ENCODE measurements at places on chromosomes 6 and 20.

DNA sequence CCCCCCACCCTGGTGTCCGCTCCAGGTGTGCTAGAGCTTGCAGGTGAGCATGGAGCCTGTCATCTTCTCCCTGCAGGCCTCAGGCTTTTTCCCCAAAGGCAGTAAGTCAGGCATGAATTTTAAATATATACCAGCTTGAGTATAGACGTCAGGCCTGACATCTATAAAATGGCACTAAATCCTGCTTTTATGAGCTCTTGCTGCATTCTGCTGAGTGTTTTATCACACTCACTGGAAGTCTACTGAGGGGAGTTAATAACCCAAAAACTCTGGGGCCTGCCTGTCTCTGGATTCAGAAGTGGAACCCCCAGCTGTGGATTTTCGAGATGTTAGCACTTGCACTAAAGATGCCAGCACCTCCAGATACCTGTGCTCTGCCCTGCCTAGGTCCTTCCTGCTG is 133.4 kb upstream of the TOP1 start:
- no peak for DNase-seq

DNA sequence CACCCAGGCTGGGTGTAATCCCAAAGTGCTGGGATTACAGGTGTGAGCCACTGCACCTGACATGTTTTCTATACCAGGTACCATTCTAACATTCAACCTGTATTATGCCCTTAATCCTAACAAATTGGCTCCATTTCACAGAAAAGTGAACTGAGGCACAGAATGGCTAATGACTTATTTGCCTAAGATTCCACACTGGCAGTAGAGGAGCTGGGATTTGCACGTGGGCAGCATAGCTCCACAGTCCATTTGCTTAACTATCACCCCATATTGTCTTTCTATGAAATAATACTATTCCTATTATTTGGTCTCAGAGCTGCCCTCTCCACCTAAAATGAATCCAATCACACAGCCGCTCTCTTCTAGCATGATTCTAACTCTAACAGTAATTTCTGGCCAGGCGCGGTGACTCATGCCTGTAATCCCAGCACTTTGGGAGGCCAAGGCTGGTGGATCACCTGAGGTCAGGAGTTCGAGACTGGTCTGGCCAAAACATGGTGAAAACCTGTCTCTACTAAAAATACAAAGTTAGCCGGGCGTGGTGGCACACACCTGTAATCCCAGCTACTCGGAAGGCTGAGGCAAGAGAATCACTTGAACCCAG is 23.3 kb upstream of the MYMX start:
- DNase-seq: no peak

- peak; percentile 15 for DNase-seq
Observed at GRCh38 chr6:111210194-111210728, 123.0 kb downstream of the SLC16A10 start.

- no peak for DNase-seq
Observed at GRCh38 chr20:2164966-2165365, 63.3 kb downstream of the STK35 start.

GRCh38 chr20:59790346-59790745 is 143.1 kb downstream of the SYCP2 start:
- no peak for DNase-seq

DNA sequence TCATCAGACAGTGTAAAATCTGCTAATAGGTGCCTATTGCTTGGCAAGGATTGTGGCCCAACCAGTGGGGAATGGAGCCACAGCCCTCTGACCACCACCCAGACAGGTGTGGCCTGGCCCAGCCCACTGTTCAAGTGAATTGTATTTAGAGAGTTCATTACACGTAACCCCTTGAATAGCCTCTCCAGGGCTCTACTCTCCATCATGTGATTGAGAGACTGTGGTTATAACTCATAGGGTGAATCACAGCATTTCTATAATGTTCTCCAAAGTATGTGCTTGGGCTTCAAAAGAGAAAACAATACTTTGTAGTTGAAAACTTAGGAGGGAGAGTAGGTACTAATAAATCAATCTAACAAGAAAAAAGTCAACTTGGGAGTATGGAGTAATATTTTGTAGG is 38.4 kb downstream of the ALDH8A1 start:
- peak; percentile 67 for DNase-seq

GRCh38 chr6:32940656-32941213 is at the start of gene HLA-DMB:
Gene HLA-DMB, minus strand, starts transcription at chr6:32941028. Its CDS starts 221 bp downstream, at chr6:32940807.
- DNase-seq: no peak

DNA sequence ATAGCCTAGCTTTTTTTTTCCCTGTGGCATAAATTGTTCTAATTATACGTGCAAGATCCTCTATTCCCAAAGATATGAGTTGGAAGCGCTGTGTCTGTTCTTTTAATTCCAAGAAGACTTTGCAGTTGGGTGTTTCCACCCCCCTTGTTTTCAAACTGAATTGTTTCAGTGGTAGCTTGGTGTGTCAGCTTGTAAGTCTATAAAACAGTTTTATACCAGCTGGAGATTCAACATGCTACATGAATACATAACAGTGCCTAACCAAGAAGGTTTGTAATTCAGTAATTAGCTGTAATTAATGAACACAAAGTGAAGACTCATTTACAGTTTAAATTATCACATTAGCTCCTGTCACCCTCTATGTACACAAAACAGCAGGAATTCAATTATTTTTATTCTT is 154.0 kb downstream of the ZNF217 start:
- DNase-seq: no peak

- DNase-seq: no peak
Observed at GRCh38 chr6:113903666-113904330, 46.7 kb downstream of the MARCKS start.

DNA sequence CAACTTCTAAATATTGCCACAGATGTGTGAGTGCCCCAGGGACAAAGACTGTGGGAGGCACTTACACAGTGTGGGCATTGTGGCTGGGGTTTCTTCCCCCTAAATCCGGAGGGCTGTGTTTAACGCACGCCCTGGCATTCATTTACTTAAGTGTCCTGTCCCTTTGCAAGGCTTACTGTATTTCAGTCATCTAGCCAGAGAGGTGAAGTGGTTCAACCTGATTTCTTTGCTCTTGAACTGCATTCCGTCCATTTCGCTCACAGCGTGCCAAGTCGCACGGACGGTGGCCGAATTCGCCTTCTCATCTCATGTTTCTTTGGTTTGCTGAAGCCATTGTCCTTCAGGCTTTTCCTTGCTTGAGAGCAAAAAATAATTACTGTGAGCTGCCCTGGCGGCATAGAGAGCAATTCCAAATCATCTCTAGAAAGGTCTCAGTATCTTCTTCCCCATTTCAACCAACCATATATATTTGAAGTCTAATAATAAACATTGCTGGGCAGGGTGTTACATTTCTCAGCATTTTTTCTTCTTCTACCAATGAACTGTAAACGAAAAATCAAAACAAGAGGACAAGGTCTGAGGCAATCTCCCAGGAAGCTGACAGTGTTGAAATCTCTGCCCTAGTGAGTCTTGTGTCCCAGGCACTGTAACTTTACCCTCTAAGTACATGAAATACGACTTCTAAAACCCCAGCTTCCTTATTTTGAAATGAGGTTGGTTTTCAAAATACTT is 16.9 kb downstream of the SYTL3 start:
- peak; percentile 77 for DNase-seq

GRCh38 chr6:13470238-13471140 is 16.9 kb downstream of the GFOD1 start:
- DNase-seq: no peak

- DNase-seq: no peak
Observed at GRCh38 chr6:103516336-103516735, 1343.4 kb downstream of the HACE1 start.

DNA sequence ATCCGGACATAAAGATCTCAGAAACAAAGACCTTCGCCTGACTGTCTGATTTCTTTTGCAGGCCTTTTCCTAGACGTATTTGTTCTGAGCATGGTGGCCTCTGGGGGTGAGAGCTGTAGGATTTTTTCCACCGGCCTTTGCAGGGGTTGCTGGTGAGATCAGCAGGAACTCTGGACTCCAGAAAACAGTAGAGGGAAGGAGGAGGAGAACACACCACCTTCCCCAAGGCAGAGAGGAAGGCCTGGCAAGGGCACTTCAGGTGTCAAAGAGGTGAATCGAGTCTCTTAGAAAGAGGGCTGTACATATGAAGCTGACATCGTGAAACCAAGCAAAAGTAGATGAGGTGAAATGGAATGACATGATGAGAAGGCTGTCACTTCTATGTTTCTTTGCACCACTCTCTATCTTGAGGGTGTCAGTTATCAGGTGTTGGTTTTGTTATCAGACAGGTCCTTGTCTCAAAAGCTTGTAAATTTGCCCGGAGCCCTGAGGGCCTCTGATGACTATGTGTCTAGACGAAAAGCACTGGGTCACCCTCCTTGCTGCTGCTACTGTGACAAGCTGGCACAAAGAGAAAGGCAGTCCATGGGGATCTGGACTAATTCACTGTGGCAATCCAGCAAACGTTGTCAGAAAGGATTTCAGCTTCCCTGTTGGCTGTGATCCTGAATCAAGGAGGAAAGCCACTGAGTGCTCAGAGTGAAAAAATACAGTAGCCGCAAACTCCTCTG is 91.3 kb upstream of the MAP3K7 start:
- no peak for DNase-seq

GRCh38 chr20:10954137-10954840 is 280.5 kb upstream of the JAG1 start:
- DNase-seq: no peak

DNA sequence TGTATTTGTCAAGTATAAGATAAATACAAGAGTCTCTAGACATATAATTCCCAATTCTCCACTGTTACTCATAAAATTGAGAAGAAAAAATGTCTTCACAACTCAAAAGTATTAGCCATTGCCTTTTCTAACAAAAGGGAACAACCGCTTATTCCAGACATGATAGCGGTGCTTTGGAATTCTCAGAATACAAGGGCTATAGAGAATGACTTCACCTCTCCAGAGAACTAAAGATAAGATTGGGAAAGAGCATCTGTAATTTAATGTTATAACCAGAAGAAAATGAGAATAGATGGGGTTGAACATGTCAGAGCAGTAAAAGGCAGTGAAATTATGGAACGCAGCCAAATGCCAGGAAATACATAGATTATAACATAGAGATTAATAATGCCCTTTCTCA is 730.8 kb downstream of the C6orf118 start:
- no peak for DNase-seq

DNA sequence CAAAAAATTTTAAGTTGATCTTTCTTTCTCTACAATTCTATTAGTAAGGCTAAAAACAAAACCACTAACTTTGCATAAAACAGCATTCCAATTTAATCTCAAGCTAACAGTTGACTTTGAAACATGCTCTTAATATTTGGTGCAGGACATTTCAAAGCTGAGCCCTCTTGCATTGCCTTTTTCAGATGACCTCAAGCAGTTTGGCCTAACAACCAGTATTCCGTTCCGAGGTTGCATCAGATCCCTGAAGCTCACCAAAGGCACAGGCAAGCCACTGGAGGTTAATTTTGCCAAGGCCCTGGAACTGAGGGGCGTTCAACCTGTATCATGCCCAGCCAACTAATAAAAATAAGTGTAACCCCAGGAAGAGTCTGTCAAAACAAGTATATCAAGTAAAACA is 194.0 kb downstream of the ARHGAP18 start:
- no peak for DNase-seq

GRCh38 chr6:109484122-109484521 is 1.1 kb upstream of the ZBTB24 start:
- DNase-seq: no peak

DNA sequence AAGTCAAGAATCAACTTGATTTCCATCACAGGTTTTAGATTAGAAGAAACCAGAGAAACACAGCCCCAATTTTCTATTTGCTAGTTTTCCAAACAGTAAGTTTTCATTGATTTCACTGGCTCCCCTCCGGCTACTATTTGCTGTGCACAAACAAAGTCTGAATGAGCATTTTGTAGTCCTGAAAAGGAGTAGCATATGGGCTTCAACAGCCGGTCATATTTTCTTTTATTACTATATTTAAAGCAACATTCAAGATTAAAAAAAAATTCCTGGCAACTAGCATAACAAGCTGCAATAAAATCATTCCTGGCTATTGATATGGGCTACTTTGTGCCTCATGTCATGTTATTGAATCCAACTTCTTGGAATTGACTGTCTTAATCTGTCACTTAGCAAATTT is 48.3 kb downstream of the CARMIL1 start:
- no peak for DNase-seq

DNA sequence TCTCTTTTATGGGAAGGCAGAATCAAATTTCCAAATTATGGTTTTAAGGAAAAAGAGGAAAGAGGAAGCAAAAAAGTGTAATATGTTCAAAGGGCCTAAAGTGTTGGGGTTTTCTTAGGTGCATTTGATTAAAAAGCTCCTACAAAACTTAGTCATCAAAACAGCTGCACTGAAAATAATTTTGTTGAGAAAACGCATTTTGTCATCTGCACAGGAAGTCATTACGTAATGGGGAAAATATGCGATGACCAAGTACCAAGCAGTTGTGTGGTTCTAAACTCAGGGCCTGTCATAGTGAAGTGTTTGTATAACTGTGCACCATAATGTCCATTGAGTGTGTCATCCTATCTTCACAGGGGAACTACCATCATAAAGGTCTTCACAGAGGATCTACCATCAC is 15.6 kb downstream of the HAO1 start:
- peak; percentile 71 for DNase-seq

GRCh38 chr6:50007819-50008218 is 14.0 kb downstream of the DEFB110 start:
- peak; percentile 28 for DNase-seq

- DNase-seq: no peak
Observed at GRCh38 chr6:125509477-125509876, 207.7 kb upstream of the HDDC2 start.

DNA sequence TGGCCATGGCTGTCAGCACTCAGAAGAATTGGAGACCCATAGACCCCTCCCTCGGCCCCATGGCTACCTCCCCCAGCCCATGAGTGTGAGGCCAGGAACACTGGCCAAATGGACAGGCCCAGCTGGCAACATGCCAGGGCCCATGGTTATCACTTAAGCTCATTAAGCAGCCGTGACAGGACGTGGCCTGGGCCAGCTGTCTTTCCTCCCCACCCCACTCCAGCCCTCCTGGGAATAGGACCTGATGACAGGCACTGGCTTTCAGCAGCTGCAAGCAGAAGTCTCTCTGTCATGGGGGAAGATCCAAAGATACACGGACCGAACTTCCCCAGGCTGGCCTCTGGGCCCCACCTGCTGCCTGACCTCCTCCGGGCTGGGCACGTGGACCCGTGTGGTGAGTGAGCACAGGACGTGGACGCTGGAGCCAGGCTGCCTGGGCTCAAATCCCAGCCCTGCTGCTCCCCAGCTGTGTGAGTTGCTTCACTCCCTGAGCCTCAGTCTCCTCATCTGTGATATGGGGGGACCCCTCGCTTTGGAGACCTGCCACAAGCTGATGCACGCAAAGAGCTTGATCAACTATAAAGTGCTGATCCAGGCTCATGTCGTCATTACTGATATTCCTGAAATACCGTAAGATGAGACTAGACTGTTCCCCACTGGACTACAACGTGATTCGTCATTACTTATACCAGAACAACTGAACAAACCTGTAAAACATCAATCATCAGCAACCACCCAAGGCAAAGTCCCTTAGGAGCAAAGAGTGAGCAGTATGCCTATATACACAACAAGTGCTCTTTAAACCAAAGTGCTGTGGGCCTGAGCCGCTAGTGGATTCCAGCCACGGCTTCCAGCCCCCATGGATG is 22.0 kb upstream of the VSTM2L start:
- DNase-seq: no peak

GRCh38 chr20:20562507-20562906 is 149.9 kb downstream of the RALGAPA2 start:
- DNase-seq: no peak

GRCh38 chr6:98463038-98464000 is 371.1 kb upstream of the POU3F2 start:
- DNase-seq: no peak

- peak; percentile 17 for DNase-seq
Observed at GRCh38 chr6:71107911-71108420, 151.1 kb upstream of the B3GAT2 start.

- no peak for DNase-seq
Observed at GRCh38 chr20:12270863-12271262, 353.2 kb downstream of the BTBD3 start.
